ENCODE measurements at places on chromosomes 12 and 14.

DNA sequence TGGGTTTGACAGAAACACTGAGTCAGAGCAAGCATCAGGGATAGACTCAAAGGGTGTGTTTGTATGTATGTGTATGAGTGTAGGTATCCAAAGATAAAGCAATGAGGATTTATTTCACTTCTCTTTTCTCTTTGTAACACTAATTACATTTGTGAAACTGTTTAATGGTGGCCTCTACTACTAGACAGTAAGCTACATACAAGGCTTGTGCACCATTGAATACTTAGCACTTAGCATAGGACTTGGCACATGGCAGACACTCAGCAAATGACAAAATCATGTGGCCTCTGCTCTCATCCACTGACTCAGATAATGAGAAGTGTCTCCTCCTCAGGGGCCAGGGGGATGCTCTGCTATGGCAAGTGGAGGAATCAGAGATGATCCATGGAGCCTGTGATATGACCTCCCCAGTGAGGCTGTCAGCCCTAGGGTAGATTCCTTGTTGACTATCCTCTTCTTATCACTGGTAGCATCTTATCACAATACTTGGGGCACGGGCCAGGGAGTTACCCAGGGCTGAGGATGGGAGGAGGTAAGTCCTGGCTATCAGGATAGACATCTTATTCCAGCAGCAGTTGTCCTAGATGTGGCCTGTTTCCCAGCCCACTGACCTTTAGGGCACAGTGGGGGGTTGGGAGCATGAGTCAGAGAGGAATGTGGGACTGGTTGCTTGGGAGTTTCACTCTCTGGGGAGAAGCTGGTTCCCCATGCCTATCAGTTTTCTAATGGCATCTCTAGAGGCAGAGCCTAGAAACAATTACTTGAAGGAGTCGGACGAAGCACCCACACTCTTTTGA, 71.2 kb upstream of the HOXC13 start:
- no peak for DNase-seq

DNA sequence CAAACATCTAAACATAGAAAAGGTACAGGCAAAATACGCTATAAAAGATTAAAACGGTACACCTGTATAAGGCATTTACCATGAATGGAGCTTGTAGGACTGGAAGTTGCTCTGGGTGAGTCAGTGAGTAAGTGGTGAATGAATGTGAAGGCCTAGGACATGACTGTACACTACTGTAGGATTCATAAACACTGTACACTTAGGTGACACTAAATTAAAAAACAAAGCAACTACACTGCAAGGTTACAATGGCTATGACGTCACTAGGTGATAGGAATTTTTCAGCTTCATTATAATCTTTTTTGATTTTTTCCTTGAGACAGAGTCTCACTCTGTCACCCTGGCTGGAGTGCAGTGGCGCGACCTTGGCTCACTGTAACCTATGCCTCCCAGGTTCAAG, 269.2 kb downstream of the KSR2 start:
- DNase-seq = no peak

GRCh38 chr14:80638620-80639515, 302.7 kb downstream of the CEP128 start:
- no peak for DNase-seq

DNA sequence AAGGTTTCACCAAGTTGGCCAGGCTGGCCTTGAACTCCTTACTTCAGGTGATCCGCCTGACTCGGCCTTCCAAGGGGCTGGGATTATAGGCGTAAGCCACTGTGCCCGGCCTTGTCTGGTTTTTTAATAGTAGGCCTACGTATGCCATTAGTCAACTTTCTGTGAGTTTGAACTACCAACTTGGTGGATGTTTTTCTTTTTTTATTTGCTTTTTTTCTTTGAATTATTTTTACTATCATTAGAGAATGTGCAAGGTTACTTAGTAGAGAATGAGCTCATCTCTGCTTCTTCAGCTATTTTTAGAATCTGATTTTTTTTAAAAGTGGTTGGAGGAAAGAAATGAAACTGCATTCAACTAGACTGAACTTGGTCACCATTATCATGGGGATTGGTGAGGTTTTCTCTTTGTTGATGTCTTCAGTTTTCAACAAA, 51.4 kb downstream of the HMGA2 start:
- DNase-seq = no peak

DNA sequence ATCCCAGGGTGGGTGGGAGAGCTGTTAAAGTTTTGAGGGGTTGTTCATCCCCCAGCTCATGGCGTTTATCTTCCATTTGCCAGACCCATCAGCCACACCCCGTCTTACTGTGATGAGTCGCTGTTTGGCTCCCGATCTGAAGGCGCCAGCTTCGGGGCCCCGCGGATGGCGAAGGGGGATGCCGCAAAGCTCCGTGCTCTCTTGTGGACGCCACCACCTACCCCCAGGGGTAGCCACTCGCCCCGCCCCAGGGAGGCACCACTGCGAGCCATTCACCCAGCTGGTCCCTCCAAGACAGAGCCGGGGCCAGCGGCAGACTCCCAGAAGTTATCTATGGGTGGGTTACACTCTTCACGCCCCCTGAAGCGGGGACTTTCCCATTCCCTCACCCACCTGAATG, 5.7 kb downstream of the RITA1 start:
- no peak for DNase-seq

DNA sequence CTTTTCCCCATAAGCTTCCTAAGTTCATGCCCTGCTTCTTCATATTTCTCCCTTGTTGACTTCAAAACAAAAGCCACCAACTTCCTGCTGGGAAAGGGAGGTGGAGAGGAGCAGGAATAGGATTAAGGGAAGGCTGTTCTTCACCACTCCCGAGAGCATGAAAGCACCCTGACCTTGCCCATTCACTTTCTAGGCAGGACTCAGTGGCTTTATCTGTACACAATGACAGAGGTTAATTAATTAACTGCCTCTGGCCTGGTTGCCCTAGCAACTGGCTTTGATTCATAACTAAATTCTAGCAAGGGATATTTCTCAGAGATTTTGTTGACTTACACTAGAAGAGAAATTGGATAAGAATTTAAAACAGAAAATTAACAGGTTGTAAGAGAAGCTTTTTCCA, 396.8 kb downstream of the RPS29 start:
- no peak for DNase-seq

DNA sequence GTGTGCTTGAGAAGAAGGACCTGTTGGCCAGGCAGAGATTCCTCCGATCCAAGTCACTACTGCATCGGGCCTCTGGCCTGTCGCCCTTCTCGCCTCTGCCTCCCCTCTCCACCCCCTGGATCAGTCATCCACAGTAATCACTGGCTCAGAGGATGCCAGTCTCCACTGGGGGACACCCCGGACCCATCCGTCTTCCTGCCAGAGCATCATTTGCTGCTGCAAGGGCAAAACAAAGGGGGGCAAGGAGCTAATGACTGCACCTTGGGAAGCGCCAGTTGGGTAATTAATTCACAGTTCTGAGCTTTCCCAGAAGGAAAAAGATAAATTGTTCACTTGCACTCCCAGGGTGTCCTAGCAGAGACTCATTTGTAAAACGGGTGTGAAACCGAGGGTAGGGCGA, 215.4 kb downstream of the GLT1D1 start:
- no peak for DNase-seq

DNA sequence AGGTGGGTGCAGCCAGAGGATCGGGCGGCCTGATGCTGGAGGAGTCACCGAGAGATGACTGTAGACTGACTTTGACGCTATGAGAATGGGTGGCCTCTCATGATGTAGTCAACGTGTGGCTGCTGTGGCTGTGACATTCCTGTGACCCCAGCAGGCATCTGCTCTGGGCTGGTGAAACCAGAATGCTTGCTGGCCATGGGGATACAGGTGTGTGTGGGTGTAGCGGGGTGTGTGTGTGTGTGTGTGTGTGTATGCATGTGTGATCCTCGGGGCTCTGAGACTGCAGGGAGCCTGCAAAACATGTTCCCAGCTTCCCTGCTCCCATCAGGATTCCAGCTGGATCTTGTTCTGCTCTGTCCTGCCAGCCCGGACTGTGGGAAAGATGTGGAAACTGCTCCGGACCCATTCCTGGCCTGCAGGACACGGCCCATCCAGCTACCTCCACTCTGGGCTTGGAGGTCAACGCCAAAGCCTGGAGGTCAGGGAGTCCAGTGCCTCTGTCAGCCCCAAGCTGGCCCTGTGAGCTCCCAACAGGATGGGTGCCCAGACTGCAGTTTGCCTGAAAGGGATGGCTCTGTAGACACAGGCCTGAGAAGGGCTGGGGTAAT, 18.8 kb upstream of the HHIPL1 start:
- no peak for DNase-seq

- DNase-seq = no peak
Measured at GRCh38 chr14:28784096-28785048, 17.8 kb downstream of the FOXG1 start.

GRCh38 chr12:96501133-96501761, 11.9 kb downstream of the CFAP54 start:
- DNase-seq = peak; percentile 12

GRCh38 chr12:17976202-17976601, 113.8 kb downstream of the RERGL start:
- DNase-seq = no peak

- DNase-seq = peak; percentile 17
Measured at GRCh38 chr12:53989227-53990113, 4.5 kb downstream of the HOXC10 start.

DNA sequence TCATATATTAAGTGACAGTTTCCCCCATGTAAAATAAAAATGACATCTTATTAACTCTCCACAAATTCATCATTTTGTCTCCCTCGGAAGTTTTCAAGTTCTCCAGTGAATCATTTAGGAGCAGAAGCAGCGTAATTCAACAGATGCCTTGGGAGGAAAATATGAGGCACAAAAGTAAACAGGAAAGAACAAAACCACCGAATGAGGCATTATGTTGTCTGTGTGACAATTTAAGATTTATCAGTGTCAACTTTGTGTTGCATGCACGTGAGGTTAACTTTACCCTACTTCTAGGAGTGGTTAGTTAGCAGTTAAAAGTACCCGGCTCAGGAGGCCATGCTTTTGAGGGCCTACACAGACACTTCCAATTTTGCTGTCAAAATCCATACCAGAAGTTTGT, 258.6 kb downstream of the IPO8 start:
- DNase-seq = no peak

DNA sequence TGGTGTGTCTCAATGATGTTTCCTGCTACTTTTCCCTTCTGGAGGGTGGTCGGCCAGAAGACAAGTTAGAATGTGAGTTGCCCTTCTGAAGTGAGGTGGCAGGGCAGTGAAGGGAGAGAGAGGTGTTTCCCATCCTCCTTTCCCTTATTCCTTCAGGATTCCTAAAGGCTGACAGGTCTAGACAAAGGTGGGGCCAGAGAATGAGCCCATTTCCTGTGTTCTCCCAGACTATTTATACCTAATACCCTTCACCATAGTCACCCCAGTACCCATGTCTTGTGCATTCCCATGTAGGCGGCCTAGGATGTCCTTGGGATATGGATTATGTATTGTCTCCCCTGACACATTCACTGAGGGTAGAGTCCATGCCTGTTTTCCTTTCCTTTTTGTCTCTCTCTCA, 7.0 kb downstream of the DGKA start:
- DNase-seq = no peak
